Choroid plexus epithelial cell (primary cell): ENCODE measurements at places on chromosomes 4 and X.
A peak's percentile ranks its signal among the peaks of the same experiment; 100 is the strongest.

DNA sequence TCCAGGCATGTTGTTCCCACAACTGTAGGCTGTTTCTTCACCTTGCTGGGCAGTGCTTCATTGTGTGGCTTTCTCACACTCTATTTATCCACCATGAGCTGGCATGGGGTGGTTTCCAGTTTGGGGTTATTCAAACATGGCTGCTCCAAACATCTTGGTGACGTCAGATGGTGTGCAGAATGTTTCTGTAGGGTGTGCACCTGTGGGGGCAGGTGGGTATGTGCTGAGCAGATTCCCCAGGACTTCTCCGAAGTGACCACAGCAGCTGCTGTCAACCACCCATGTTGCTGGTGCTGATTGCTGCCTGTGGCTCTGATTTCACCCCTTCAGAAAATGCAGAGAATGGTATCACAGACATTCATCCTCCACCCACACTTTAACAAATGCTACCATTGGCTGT, 5.0 kb upstream of the PSAPL1 start:
- no peak for DNase-seq

DNA sequence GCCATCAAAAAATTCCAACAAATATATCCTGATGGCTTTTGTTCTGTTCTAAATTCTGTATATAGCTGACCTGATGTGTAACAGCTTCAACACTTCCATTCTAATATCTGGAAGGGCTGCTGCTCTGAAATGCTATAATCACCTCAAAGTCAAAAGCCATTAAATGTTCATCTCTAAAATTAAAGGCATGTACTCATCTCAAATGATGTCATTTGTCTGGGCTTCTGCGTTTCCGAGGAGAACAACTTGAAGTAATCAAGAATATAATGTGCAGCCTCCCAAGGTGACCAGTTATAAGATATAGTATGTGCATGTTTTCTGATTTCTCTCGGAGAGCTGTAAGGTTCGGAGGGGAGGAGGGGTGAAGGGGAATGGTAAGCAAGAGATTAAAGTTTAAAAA, 237.6 kb downstream of the SCFD2 start:
- DNase-seq, result no peak

GRCh38 chr4:25863347-25863784, 578 bp upstream of the SEL1L3 start:
- no peak for DNase-seq

- DNase-seq, result no peak
Observed at GRCh38 chr4:32987111-32987510, 2266.9 kb downstream of the PCDH7 start.

- DNase-seq, result peak; percentile 72
Observed at GRCh38 chrX:13899607-13900006, 82.7 kb upstream of the GPM6B start.

DNA sequence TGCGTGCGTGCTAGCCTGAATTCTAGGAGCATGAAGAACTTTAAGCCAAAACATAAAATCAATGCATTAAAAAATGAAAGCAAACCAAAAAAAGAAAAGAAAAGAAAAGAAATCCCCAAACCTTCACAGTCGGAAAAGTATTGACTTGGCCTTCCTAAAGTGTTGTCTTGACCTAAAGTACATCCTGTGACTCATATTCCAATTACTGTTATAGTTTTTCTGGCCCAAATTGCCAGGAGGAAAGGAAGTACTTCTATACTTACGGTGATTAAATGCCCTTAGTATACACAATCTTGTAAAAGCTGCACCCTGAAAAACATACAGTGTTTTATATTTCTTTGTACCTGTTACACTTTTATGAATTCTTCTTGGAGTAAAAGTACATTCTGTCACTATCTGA, 512.8 kb downstream of the ANKRD50 start:
- peak; percentile 61 for DNase-seq

GRCh38 chrX:74160816-74161215, 143.2 kb upstream of the ZCCHC13 start:
- no peak for DNase-seq

DNA sequence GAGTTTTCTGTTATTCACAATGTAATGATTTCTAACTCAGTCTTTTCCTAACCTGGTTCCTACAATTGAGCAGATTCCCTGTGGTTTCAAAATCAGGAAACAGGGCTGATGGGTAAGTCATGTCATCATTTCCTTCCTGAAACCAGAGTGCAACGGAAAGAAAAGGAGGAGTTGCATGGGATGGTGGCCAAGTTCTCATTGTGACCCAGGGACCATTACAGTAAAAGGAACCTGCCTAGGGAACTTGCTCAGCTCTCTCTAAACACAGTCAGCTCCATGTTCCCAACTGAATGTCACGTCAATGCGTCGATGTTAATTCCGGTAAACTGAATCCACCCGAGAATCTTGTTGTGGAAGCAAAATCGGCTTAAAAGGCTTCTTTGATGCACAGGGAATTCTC, 51.2 kb downstream of the LGI2 start:
- DNase-seq, result peak; percentile 14

GRCh38 chr4:89712827-89713226, 124.1 kb downstream of the SNCA start:
- DNase-seq, result no peak

- peak; percentile 44 for DNase-seq
Observed at GRCh38 chr4:69888336-69888735, 28.4 kb upstream of the SULT1E1 start.

GRCh38 chrX:33252306-33252825, 41.0 kb upstream of the DMD start:
- no peak for DNase-seq

DNA sequence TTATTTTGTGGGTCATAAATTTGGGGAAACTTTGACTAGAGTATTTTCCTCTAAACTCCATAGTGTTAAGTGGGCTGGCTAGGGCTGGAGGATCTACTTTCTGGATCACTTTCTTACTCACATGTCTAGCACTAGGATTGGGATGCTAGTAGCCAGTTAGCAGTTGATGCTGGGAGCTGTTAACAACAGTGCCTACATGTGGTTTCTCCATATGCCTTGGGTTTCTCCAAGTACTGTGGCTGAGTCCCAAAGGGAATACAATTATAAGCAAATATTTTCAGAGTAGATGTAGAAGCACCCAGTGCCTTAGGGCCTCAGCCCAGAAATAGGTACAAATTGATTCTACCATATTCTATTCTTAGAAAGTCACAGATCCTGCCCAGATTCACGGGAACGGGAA, 1614.9 kb downstream of the ARAP2 start:
- no peak for DNase-seq

DNA sequence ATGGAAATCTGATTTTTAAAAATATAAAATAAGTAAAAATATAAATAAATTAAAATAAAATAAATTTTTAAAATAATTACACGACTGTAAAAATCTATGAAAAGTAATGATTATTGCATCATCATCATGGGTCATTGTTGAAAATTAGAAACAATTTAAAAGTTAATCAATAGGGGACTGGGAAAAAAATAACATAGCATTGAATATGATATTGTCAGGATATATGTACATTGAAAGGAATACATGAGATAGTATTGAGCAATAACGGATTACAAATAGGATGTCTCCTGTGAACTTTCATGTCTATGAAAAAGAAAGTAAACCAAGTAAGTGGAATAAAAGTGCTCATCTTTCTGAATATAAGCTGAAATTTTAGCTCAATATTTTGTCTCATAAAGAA, 566.8 kb upstream of the HTR2C start:
- no peak for DNase-seq

DNA sequence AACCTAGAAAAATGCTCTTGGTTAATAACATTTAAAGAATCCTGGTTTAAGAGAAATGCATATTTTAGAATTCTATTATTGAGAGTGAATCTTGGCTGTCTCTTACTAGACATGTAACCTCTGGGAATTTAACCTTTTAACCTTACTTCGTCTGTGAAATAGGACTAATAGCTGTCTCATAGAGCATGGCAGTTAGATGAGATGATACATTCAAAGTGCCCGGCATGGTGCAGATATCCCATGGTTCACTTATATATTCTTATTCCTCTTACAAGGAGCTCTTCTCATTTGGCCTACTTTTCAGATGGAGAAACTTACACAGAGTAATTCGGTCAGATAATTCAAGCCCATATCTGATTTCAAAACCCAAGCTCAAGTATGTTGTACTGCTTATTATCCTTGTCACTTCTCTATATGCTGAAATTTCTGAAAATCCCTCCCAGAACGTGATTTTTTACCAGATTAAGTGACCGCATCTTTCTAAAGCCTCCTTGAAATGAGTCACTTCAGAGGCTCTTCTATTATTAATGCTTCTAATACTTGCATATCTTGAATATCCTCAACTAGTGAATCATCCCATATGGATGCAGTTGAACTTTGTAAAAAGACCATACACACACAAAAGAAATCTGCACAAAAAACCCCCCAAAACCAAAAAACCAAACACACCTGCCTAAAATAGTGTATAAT, 4.9 kb downstream of the CDKN2AIP start:
- peak; percentile 77 for DNase-seq

DNA sequence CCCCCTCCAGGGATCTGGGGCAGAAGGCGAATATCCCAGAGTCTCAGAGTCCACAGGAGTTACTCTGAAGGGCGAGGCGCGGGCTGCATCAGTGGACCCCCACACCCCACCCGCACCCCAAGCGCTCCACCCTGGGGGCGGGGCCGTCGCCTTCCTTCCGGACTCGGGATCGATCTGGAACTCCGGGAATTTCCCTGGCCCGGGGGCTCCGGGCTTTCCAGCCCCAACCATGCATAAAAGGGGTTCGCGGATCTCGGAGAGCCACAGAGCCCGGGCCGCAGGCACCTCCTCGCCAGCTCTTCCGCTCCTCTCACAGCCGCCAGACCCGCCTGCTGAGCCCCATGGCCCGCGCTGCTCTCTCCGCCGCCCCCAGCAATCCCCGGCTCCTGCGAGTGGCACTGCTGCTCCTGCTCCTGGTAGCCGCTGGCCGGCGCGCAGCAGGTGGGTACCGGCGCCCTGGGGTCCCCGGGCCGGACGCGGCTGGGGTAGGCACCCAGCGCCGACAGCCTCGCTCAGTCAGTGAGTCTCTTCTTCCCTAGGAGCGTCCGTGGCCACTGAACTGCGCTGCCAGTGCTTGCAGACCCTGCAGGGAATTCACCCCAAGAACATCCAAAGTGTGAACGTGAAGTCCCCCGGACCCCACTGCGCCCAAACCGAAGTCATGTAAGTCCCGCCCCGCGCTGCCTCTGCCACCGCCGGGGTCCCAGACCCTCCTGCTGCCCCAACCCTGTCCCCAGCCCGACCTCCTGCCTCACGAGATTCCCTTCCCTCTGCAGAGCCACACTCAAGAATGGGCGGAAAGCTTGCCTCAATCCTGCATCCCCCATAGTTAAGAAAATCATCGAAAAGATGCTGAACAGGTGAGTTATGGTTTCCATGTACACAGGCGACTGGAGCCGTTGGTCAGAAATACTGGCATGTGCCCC, at the start of gene CXCL1:
TSS of gene CXCL1 (plus strand) at position 264 of the 926 bp plus-strand sequence. CDS start at position 342, 78 bp downstream.
- peak; percentile 78 for DNase-seq
